AG08395 (cell line): ENCODE measurements at places on chromosomes 5 and 9.
A peak's percentile ranks its signal among the peaks of the same experiment; 100 is the strongest.

- no peak for DNase-seq
Observed at GRCh38 chr5:107331312-107331711, 339.4 kb downstream of the EFNA5 start.

- no peak for DNase-seq
Observed at GRCh38 chr5:98954392-98955028, 25.7 kb upstream of the CHD1 start.

DNA sequence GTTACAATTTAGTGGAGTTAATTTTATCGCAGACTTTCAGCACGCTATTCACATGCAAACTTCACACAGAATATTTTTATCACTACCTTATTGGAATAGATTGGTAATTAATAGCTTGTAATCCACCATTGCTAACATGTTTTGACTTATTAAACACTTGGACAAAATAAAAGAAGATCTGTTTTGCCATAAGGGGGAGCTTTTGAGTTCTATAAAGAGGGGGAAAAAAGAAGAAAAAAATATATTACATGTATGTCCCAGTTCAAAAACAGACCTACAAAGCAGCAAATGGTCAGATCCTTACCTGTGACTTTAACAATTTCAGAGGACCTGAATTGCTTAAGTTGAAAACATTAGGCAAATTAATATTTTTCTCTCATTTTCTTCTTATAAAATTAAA is 1.2 kb upstream of the PAPPA start:
- DNase-seq = no peak

- DNase-seq = no peak
Observed at GRCh38 chr9:94905606-94906005, 179.1 kb downstream of the AOPEP start.

DNA sequence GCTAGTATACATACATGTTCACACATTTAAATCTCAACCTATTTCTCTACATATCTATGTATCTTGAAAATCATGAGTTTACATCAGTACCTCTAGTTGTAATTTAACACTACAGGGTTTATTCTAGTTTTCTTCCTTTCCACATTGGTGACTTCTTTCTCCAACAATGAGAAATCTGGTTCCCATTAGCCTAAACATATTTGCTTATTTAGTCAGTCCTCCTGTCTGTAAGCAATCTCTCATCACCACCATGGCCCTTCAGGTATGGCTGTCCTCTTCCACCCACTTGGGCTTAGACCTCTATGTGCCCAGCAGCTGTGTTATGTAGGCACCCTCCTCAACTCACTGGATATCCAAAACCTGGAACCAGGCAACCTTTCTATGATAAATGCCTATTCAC is 8.0 kb upstream of the SPATA31D1 start:
- peak; percentile 33 for DNase-seq

- DNase-seq = no peak
Observed at GRCh38 chr5:173758676-173759075, 129.5 kb upstream of the CPEB4 start.

DNA sequence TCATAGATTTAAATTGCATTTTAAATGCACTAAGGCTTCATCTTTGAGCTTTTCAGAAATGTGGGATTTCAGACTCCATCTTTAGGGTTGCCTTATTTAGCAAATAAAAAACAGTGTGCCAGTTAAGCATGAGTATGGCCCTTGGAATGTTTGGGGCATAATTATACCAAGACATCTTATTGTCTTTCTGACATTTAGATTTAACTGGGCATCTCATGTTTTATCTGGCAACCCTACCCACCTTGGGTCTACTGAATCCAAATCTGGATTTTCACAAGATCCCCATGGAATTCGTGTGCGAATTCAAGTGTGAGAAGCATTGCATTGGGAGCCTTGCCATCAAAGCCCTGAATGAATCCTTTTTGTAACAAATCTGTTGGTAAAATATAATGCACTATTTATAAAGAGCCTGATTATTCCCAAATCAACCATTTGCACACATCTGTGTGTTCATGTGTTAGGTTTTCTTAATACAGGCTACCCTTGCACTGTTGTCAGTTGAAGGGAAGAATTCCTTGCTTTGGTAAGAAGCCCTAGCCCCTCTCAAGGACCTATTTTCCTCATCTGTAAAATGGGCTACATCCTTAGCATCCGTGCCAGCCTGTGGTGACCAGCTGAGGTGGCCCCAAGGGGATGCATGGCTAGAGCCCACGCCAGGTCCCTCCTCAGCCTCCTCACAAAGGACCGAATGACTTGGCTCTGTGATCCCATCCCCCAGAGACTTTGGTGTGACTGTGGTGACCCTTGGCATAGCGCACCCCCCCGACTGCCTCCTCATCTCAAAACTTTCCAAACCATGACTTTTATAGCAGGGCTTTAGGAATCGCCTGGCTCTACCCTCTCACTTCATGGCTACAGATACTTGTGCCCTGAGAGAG is 8.1 kb downstream of the GSN start:
- no peak for DNase-seq

- no peak for DNase-seq
Observed at GRCh38 chr9:111922324-111923013, 25.9 kb downstream of the UGCG start.

- peak; percentile 23 for DNase-seq
Observed at GRCh38 chr5:110105692-110106091, 416.0 kb downstream of the MAN2A1 start.

GRCh38 chr9:106717686-106718085 is 145.3 kb upstream of the ZNF462 start:
- peak; percentile 39 for DNase-seq
